ENCODE measurements at places on chromosomes 4 and X. TPM values are rescaled to one million over a fixed set of nuclear protein-coding genes. Genes with fewer than 3 reads are reported as not detected.

The PDE6B gene
- total RNA-seq: 10.2 TPM

DNA sequence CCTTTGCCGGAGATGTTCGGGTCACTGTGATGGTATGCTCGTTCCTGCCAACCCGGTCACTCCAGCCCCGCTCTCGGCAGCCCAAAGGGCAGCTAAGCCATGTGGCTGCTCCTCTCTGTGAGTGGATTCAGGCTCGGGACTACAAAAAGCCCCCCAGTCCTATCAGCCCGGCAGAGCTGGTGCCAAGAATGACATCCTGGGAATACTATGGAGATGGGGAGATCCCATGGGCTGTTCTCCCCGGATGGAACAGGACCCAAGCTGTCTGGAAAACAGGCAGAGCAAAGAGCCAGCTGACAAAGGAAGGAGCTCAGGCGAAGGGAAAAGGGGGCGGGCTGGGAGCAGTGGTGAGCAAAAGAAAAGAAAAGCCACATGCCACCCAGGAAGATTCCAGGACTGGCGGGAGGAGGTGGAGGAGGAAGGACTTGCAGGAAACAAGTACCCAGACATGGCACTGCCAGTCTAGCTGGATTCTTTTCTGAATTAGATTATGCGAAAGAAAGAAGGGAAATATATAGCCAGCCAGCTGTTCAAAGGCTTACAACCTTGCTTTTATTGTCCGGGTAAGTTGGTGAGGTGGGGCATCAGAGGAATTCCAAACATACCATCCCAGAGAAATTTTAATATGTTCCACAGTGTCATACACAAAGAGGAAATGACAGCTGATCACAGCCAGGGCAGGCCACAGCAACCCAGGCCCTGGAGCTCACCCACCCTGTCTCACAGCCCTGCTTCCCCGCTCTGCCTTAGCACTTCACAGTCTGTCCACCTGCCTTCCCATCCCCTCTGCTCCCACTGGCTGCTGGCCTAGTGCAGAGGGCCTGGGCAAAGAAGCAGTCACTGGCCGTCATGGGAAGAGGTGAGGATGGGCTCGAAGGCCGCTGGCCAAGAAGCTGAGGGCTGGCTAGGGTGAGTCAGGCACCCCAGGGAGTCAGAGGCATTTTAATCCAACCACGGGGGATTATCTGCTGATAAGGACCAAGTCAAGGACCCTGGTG, 3.4 kb downstream of the NDP start:
- DNase-seq: peak; percentile 19

DNA sequence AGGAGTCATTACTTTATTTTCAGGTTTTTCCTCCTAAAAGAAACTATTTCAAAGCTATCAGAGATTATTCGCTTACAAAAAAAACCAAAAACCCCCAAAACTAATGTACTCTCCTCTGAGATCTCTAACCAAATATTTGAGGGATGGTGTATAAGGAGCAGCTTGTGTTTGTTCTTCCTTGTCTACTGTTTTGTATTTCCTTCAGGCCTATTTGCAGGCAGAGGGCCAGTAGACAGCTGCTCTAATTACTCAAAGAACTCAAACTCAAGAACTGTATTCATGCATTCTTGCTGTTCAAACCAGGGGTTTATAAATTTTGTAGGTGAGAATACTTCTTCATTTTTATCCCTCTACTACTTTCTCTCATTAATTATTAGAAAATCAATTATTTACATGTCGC, 51.3 kb downstream of the SH3RF1 start:
- no peak for DNase-seq

- no peak for DNase-seq
Measured at GRCh38 chr4:62394766-62395165, 1194.6 kb downstream of the ADGRL3 start.

The LDB2 gene
- 68.8 TPM for total RNA-seq

- DNase-seq: no peak
Measured at GRCh38 chr4:74632634-74633033, 161.7 kb downstream of the BTC start.

DNA sequence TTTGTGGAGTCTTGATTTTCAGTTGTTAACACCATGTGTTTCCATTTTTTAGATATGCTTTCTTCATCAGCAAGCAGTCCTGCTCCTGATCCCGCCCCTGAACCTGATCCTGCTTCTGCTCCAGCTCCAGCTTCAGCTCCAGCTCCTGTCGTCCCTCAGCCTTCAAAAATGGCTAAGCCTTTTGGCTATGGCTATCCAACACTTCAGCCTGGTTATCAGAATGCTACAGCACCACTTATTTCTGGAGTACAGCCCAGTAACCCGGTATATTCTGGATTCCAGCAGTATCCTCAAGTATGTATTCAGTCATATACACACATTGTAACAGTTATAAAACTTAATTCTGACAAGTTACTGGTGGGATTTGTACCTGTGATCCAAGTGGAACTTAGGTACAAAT, 60.9 kb downstream of the SEC24B start:
- DNase-seq: no peak

The COL4A5 gene
- total RNA-seq: 75.1 TPM

The PPP1R3F gene
- 5.9 TPM for total RNA-seq

GRCh38 chr4:126850286-126850685, 782.5 kb upstream of the INTU start:
- no peak for DNase-seq

DNA sequence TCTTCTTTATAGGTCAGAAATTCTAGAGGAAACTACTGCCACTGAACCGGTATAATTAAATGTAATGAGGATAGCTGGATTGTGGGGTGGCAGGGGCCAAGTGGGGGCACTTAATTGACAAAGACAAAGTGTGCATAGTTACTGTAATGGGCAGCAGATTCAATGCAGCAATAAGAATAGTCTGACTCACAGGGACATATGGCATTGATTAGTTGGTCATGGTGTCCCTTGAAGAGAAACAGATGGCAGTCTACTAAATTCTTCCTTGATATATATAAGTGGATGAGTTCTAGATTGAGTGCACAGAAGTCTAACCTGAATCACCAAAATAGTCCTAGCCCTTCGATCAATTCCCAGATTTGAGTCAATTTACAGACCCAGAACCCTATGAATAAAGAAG, 31.6 kb downstream of the ETDC start:
- DNase-seq: no peak

- no peak for DNase-seq
Measured at GRCh38 chrX:131393426-131393825, 104.3 kb upstream of the IGSF1 start.

DNA sequence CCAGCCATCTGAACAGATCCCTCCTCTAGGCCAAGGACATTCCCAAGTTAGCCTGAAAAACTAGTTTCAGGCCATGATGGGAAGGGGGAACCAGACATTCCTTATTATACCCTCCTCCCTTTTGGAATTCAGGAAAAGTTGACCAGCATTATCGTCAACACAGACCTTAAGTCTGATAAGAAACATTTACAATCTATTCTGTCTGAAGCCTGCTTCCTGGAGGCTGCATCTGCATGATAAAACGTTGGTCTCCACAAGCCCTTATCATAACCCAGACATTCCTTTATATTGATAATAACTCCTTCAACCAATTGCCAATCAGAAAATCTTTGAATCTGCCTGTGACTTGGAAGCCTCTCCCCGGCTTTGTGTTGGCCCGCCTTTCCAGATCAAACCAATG, 44.3 kb downstream of the EFHC2 start:
- DNase-seq: no peak

Measured in breast epithelium (tissue), 4 donors.